ENCODE measurements at places on chromosomes 13 and 19.
A peak's percentile ranks its signal among the peaks of the same experiment; 100 is the strongest.

DNA sequence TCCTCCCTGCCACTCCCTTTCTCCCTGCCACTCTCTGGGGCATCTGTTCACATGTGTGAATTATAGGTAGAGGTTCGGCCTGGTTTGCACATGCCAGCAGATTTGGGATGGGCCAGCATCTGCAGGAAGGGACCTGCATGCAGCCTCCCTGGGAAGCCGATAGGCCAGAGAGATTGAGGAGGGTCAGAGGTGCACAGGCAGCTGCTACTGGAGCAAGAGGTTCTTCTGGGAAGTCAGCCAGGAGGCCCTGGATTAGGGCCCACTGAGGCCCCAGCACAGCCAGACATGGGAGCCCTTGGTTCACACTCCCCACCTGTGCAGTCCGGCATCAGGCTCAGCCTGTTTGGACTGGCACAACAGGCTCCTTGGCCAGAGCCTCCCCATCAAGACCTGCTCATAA, 12.1 kb downstream of the TUBA3C start:
- no peak for DNase-seq

GRCh38 chr13:111474136-111475002, 153.9 kb downstream of the TEX29 start:
- DNase-seq, result peak; percentile 52

DNA sequence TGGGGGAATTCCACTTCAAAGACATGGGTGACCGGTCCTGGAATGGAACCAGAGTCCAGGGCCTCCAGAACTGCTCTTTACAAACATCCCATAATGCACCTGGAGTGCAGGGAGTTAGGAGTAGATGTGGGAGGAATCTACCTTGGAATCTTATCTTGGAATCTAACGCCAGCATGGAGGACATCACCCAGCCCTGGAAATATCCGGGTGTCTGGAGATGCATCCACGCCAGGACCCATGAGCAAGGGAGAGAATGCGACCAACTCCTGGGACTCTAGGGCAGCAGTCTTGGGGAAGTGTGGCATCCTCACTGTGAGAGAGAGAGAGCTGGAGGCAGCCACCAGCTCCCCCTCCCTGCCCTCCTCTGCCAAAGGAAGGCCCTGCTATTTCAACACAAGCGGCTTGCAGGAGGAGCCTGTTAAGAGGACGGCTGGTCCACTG, 211.8 kb downstream of the UQCRFS1 start:
- no peak for DNase-seq

DNA sequence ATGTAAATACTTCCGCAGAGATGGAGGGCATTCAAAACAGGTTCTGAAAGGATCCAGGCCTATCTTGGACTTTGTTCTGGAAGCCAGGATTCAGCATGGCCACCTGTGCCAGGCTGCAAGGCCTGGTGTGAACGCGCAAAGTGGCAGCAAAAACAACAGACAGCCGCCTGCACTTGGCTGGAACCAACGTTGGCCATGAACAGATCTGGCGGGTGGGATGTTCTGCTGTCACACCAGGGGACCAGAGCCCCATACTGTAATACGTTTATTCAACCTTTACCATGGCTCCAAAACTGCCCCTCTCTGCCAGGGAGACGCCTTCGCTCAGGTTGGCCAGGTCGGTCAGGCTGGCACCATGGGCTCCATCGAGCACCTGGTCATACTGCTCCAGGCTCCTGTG, 69.7 kb downstream of the EPS15L1 start:
- no peak for DNase-seq

DNA sequence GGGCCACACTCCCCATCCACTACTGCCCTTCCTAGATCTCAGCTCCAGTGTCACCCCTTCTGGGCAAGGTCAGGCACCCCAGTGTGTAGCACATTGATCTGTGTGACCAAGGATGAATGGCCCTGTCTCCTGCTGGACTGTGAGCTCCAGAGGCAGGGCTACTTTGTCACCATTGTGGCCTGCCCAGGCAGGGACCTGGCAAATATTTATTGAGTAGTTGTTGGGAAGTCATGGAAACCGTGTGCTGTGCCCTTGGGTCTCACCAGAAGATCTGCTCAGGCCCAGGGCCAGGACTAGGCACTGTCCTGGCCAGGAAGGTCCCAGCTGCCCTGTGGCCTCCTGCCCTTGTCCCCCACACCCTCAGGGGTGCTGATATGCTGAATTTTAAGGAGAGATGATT, 10.5 kb downstream of the NACC1 start:
- DNase-seq, result no peak

- no peak for DNase-seq
These were observed 13.2 kb downstream of the SPART start for GRCh38 chr13:36332986-36333385.

DNA sequence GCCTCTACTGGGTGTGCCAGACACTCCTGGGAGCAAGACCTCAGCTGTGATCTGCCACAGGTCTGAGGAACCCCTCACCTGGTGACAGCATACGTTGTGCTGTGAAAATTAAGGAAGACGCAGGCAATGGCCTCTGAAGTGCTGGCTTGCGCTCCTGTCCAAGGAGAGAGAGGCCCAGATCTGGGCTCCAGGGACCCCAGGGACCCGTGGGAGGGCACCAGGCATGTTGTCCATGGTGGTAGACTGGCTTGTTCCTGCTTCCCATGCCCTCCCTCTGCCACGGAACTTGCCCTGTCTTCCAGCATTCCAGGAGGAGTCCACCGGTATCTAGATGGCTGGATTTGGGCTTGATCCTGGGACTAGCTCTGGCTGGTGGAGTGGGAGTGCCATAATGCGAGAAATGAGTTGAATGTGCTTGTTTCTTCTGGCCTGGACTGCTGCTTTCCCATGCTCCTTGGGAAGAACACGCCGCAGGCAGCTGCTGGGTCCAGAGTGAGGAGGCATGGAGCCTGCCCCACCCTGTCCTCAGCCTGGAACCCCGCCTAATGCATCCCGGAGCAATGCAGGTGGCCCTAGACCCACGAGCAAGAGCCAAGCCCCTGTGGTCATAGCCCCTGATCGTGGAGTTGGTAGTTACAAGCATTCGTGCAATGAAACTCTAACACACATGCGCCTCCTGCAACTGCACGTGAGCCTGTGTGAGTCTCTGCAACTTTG, 190.2 kb downstream of the TEX29 start:
- DNase-seq, result no peak

DNA sequence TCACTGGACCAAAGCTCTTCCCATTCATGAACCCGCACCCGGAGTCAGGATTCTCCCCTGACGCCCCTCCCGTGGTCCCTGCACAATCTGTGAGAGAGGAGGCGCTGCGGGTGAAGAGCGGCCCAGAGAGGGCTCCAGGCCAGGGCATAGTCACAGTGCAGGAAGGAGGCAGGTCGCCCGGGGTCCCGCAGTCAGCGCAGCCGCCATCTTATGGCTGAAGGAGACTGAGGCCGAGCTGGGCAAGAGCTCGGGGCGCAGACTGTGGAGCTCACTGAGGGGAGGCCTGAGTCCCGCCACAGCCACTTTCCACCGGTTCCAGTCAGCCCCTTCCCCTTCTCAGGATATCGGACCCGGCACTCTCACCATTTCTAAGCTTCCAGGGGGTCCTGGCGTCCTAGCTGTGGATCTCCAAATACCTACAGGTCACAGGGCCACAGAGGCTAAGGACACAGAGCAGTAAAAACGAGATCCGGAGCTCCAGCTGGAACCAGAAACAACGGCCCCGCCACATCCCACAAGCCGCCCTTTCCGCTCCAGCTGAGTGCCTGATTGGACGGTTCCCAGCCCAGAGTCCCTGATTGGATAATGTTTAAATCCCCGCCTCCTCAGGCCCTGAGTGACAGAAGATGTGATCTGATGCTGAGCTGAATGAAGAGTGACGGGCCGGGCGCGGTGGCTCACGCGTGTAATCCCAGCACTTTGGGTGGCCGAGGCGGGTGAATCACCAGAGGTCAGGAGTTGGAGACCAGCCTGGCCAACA, at the start of gene ZNF99:
ZNF99 (minus strand) TSS at position 501 of the 760 bp plus-strand sequence; CDS start at position 366, 135 bp downstream.
- no peak for DNase-seq

DNA sequence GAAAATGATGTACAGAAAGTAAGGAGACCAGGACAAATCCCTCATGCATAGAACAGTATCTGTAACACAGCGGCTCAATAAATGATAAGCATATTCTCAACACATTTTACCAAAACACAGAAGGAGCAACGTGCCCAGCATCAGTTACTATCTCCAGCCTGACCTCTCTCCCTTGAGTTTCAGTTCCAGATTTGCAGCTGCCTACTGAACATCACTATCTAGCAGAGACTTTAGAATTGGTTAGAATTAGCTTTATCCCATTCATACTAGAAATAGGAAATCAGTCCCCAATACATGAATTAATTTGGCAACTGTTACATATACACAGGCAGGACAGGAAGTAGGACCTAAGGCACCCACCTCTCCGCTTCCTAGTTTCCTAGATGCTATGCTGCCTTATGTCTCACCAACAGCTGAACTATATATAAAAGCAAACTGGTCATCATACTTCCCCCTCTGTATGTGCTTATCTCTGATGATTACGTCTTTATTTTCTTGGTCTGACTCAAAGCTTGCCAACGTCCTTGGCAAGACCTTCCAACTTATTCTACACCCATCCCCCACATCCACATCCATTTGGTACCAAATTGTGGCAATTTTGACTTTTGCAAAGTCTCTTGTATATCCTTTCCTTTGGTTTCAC, 61.1 kb downstream of the SACS start:
- DNase-seq, result no peak

- DNase-seq, result peak; percentile 10
These were observed 1589.1 kb upstream of the SPRY2 start for GRCh38 chr13:81929988-81930387.

- DNase-seq, result no peak
These were observed 19.9 kb downstream of the CEACAM21 start for GRCh38 chr19:41595890-41596280.

DNA sequence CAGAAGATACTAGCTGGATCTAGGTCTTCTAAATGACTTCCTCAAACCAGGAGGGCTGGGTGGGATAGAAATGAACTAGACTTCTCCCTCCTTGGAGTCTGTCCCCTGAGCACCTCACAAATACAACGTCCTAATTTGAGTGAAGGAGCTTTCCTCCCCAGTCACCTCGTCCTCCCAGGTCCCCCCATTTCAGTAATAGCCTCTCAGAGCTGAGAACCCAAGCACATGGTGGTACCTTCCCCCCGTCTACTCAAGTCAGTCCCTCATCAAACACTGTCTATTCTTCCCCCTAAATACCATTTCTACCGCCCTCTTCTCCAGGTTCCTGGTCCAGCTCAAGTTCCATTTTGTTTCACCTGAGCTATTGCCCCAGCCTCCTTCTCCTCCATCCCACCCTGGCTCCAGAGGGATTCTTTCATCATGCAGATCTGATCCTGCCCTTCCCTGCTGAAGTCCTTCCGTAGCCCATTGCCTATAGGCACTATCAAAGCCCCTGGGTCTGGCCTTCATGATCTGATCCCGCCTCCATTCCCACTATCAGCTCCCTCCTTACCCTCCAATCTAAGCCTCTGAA, 5.3 kb upstream of the PRKCG start:
- no peak for DNase-seq

GRCh38 chr13:113164492-113164891, 6.0 kb downstream of the PROZ start:
- no peak for DNase-seq

- no peak for DNase-seq
These were observed 2.0 kb downstream of the AMER2 start for GRCh38 chr13:25169951-25170553.

- no peak for DNase-seq
These were observed 31.8 kb upstream of the SPART start for GRCh38 chr13:36377826-36378468.

GRCh38 chr19:41744850-41745249, 10.5 kb upstream of the CEACAM6 start:
- DNase-seq, result peak; percentile 92

DNA sequence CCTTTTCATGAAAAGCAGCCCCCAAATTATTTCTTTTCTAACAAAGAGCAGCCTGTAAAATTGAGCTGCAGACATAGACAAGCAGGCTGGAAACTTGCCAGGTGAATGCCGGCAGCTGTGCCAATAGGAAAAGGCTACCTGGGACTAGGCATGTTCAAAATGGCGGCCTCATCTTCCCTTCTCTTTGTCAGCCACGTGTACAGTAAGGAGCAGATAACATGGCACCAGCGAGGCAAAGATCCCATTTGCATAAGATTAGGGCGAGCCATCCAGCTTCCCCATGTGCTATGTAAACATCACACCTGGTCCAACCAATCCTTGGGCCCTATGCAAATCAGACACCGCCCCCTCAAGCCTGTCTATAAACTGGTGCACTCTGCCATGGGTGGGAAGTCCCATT, 31.2 kb upstream of the CACNA1A start:
- no peak for DNase-seq

DNA sequence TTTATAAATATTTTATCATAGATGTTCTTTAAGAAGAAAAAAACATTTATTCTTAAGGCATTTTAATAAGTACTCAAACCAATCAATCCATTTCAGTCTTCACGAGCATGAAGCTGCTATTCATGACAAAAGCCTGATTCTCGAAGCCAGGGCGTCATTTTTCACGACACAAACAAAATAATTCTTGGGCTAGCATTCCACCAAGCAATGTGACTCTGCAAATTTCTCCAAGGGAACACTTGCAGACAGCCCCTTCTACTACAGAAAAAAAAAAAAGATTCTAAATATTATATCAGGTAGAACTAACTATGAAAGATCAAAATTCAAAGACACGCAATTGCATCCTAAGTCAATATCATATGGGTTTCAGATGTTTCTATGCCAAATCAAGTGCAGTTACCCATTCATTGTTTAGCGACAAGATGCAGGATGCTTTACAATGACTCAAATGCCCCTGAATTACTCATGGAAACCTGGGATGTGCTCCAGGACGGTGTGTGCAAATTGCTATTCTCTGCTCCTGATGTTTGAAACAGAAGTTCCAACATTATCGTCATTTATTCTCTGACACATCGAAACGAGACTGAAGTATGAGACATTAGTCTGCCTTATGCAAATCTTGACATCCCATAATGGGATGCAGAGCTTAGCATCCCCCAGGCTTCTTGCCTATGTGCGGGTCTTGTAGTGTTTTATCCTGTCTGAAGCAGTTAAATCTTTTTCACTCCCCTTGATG, 517.7 kb downstream of the MYO16 start:
- no peak for DNase-seq

- no peak for DNase-seq
These were observed 10.4 kb downstream of the LMNB2 start for GRCh38 chr19:2446381-2446780.

- no peak for DNase-seq
These were observed 29.5 kb upstream of the KBTBD6 start for GRCh38 chr13:41162151-41162550.

- DNase-seq, result peak; percentile 57
These were observed 22.3 kb downstream of the IER2 start for GRCh38 chr19:13172346-13173138.

GRCh38 chr13:30744056-30744680, 8.8 kb downstream of the ALOX5AP start:
- DNase-seq, result no peak

DNA sequence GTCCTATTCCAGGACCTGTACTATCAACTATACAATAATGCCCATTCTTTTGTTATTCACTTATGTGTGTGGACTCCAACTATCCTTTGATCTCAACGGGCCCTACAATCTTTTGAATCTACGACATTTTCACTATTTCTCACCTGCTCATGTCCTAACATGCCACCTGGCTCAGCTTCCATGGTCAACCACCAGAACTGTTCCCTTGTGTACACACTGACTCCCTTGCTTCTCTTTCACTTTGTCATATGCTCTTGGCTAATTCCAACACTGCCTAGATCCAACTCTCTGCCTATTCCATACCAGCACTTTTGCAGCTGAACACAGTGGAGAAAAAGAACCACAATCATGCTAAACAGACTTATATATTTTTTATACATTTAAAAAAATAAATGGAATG, 53.1 kb downstream of the MICU2 start:
- DNase-seq, result no peak
